Breast epithelium (tissue), 4 donors: ENCODE measurements at places on chromosomes 12 and 14.
A peak's percentile ranks its signal among the peaks of the same experiment; 100 is the strongest.

DNA sequence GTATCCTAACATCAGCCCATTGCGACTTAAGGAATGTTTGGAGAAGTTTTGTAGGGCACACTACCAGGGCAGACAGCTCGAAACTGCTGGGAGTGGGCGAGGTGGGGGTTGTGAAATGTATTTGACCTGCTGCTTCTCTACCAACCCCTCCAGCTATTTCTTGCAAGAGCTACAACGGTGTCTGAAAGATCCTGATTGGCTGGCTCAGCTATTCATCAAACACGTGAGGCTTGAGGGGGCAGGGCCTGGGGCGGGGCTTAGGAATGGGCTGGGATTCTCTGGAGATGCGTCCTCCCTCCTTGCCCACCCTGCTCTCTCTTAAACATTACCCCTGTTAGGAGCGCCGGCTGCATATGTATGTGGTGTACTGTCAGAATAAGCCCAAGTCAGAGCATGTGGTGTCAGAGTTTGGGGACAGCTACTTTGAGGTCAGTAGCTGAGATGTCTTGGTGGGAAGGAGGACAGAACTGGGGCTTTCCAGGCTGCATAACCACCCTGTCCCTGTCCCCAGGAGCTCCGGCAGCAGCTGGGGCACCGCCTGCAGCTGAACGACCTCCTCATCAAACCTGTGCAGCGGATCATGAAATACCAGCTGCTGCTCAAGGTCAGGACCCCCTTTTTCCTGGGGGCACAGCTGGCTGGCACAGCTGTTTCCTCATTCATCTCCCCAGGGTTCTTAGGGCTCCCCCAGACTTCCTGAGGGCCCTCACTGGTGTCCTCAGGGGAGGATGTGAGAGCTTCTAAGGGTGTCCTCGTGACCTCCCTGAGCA is 3.1 kb downstream of the ARHGEF25 start:
- H3K27me3 ChIP-seq, result no peaks in the 10 kb centered on the region
- no peaks in the 10 kb centered on the region for H3K4me1 ChIP-seq
- peak overlapping the region; percentile 5 for H3K27ac ChIP-seq
- no peaks in the 10 kb centered on the region for H3K36me3 ChIP-seq

DNA sequence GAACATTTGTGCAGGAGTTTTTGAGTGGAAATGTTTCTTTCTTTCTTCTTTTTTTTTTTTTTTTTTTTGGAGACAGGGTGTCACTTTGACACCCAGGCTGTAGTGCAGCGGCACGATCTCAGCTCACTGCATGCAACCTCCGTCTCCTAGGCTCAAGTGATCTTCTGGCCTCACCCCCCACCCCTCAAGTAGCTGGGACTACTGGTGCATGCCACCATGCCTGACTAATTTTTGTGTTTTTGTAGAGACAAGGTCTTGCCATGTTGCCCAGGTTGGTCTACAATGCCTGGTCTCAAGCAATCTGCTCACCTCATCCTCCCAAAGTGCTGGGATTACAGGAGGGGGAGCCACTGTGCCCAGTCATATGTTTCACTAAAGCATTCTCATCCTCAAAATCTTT is 69.2 kb upstream of the BCAT1 start:
- no peak overlapping the region for H3K27ac ChIP-seq
- H3K4me1 ChIP-seq, result no peaks in the 10 kb centered on the region
- no peaks in the 10 kb centered on the region for H3K27me3 ChIP-seq
- DNase-seq, result no peak
- no peaks in the 10 kb centered on the region for H3K36me3 ChIP-seq

GRCh38 chr12:52070185-52070925 is 577 bp downstream of the ATG101 start:
- H3K27ac ChIP-seq, result peak overlapping the region; percentile 94
- no peak for DNase-seq
- peaks cover 12% of the 10 kb centered on the region for H3K4me1 ChIP-seq
- H3K36me3 ChIP-seq, result no peaks in the 10 kb centered on the region
- H3K27me3 ChIP-seq, result no peaks in the 10 kb centered on the region

GRCh38 chr12:27469176-27469736 is 22.7 kb downstream of the SMCO2 start:
- H3K27me3 ChIP-seq, result no peaks in the 10 kb centered on the region
- H3K4me3 ChIP-seq, result no peak overlapping the region
- no peak overlapping the region for H3K27ac ChIP-seq

DNA sequence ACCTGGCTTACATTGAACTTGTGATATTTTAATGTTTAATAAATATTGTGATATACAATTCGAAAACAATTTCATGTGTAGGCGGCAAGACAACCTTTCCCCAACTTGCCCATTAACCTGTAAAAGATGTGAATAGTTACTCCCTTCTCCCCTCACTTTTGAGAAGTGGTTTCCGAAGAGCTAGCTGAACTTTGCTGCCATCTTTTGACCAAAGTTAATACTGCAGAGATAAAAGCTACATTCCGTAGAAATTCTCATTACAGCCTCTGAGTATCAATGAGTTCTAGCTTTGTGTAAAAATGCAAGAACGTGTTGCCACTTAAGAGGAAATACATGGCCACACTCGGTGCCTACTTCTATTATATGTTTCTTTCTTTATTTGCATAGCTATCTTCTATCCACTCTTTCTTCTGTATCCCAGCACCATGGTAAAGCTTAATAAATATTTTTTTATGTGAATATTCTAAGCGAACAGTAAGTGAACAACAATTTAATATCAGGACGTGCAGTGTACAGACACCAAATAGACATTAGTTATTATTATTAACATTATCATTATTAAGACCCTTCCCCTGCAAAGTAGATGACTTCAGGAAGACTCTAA is 105.1 kb upstream of the TMEM260 start:
- H3K36me3 ChIP-seq, result no peaks in the 10 kb centered on the region
- H3K4me3 ChIP-seq, result no peak overlapping the region
- no peak overlapping the region for H3K27ac ChIP-seq
- no peak for DNase-seq
- no peaks in the 10 kb centered on the region for H3K4me1 ChIP-seq

GRCh38 chr12:98578821-98579220 is 14.7 kb upstream of the SLC25A3 start:
- no peak overlapping the region for H3K4me3 ChIP-seq
- no peaks in the 10 kb centered on the region for H3K27me3 ChIP-seq
- no peak for DNase-seq
- no peak overlapping the region for H3K27ac ChIP-seq
- no peaks in the 10 kb centered on the region for H3K4me1 ChIP-seq

DNA sequence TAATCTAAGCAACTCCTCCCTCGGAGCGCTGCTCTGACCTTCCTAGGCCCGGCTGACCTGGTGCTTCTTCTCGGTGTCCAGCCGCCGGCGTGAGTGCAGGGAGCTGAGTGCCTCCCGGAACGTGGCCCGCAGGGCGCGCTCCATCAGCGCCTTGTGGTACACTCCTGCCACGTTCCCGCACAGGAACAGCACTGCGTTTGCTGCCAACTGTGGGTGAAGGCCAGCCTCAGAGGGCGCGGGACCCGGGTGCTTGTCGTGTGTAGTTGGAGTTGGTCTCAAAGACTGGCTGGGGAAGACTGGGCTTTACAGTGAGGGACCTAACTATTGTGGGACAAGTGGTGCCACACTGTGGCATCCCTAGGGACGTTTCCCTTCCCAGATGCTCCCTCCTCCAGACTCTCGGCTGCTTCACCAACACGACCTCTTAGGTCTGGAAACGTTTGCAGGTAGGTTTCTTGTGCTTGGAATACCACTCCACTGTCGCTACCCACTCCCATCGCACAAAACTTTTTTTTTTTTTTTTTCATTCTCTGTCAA is 3.1 kb downstream of the ADCY4 start:
- peaks cover 6% of the 10 kb centered on the region for H3K4me1 ChIP-seq
- H3K4me3 ChIP-seq, result peak overlapping the region; percentile 47
- no peak overlapping the region for H3K27ac ChIP-seq
- H3K36me3 ChIP-seq, result no peaks in the 10 kb centered on the region
- no peaks in the 10 kb centered on the region for H3K27me3 ChIP-seq

DNA sequence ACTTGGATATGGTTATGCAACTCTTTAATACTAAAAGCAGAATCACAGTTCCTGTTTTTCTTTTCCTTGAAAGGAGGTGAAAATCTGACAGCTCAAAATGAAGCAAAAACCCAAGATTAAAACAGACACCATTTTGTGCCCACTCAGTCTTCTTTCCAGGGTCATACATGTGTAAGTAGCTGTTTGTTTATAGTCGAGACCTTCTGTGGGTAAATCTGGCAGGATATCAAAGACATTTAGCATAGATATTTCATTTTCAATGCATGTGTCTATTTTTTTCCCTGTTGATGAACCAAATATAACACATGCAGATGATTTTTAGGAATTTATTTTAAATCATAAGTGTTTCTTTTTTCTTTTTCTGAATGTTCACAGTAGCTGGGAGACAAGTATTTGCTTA is 398.8 kb downstream of the FOXG1 start:
- no peaks in the 10 kb centered on the region for H3K27me3 ChIP-seq
- no peak overlapping the region for H3K4me3 ChIP-seq
- no peaks in the 10 kb centered on the region for H3K36me3 ChIP-seq
- DNase-seq, result no peak

GRCh38 chr12:42372154-42372791 is 46.3 kb downstream of the PPHLN1 start:
- H3K4me1 ChIP-seq, result no peaks in the 10 kb centered on the region
- H3K36me3 ChIP-seq, result no peaks in the 10 kb centered on the region

- H3K27ac ChIP-seq, result no peak overlapping the region
- H3K36me3 ChIP-seq, result no peaks in the 10 kb centered on the region
- H3K4me1 ChIP-seq, result no peaks in the 10 kb centered on the region
- DNase-seq, result no peak
- H3K4me3 ChIP-seq, result no peak overlapping the region
- H3K27me3 ChIP-seq, result no peaks in the 10 kb centered on the region
Observed at GRCh38 chr14:67852926-67853604, 33.5 kb downstream of the RAD51B start.

DNA sequence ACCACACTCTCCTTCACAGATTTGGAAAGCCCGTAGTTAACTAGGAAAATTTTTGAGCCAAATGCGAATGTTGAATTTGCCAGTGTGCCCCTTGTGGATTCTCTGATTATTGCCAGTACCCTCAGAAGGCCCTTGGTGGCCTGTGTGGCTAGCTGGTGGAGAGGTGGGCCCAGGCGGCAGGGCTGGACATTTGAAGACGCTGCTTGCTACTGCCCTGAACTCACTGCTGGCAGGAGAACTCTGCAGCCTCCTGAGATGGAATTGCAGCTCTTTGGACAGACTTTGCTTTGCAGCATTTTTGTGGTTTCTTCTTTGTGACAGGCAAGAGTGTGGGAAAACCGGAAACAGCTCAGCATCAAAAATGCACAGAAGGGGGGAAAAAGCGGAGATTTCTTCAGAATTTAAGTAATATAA is 97.6 kb downstream of the TGFB3 start:
- peaks cover 10% of the 10 kb centered on the region for H3K4me1 ChIP-seq
- H3K27ac ChIP-seq, result peak overlapping the region; percentile 46
- H3K36me3 ChIP-seq, result no peaks in the 10 kb centered on the region
- H3K4me3 ChIP-seq, result no peak overlapping the region
- no peak for DNase-seq

DNA sequence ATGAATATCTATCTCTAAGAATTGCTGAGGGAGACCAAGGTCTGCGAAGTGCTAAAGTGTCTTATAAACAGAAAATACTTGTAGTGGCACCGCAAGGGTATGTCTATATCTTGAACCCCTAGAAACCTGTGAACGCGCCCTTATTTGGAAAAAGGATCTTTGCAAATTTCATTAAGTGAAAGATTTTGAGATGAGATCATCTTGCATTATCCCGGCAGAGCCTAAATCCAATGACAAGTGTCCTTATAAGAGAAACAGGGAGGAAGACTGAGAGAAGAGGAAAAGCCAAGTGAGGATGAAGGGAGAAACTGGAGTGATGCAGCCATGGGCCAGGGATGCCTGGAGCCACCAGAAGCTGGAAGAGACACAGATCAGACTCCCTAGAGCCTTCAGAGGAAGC is 27.7 kb downstream of the RBM19 start:
- H3K36me3 ChIP-seq, result peaks cover 20% of the 10 kb centered on the region
- no peak overlapping the region for H3K27ac ChIP-seq
- no peaks in the 10 kb centered on the region for H3K4me1 ChIP-seq
- DNase-seq, result no peak
- no peaks in the 10 kb centered on the region for H3K27me3 ChIP-seq

DNA sequence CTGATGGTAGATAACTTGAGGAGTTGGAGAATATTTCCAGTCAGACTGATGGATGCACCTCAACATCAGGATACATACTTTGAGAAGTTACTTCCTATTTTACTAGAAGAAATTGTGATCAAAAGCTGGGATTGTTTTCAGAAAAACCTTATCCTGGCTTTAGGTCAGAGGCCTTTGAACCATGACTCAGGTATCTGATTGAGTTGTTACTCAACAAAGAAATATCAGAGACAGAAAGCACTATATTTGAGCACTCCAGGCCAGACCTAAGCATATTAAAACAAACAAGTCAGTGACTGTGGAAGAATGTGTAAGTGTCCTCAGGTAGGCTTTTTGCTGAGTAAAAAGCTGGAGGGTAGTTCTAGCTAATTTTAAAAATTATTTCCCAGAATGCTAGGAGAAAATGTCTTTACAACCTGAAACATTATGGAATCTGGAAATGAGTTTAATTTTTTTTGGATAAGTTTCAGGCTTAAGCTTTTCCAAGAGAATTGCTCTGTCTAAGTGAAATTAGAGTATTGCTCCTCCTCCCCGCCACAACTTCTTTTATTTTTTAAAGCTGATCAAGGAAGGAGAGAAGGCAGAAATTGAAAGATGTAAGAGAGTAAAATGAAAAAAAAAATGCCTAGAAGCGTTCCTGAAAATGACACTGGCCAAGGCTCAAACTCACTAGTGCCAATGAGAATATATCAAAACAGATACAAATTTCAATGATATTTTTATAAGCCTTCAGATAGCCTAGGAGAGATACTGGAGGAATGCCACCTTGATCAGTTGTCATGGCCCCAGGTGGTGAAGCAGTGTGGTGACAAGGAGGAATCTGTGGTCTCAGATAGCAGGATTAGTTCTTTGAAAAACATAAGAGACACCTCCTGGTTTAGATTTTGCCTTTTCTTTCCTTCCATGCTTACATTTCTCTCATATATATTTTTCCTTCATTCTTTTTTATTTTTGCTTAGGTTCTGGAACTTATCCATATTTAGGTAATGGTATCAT is 790.3 kb downstream of the TMTC2 start:
- no peak overlapping the region for H3K4me3 ChIP-seq
- no peak overlapping the region for H3K27ac ChIP-seq
- DNase-seq, result no peak
- H3K4me1 ChIP-seq, result no peaks in the 10 kb centered on the region

DNA sequence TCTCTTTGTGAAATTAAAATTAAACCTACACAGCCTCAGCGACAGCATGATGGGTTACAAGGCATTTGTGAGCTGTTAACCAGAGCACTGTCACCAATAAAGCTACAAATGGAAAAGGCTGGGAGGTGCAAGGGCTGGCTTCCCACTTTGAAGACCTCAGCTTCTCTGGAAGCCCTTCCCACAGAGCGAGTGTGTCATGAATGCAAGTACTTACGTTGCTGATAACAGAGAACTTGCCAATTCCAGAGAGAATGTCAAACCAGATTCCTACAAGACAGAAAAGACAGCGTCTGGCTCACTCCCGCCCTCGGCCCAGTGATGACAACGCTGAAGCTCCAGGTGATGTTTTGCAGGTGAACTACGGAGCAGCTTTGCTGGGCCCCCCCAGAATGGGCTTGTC is 145.8 kb downstream of the NTF3 start:
- H3K4me3 ChIP-seq, result no peak overlapping the region
- H3K27ac ChIP-seq, result peak overlapping the region; percentile 16
- H3K4me1 ChIP-seq, result no peaks in the 10 kb centered on the region
- no peaks in the 10 kb centered on the region for H3K36me3 ChIP-seq
- H3K27me3 ChIP-seq, result no peaks in the 10 kb centered on the region

- H3K27me3 ChIP-seq, result no peaks in the 10 kb centered on the region
- no peaks in the 10 kb centered on the region for H3K36me3 ChIP-seq
- DNase-seq, result no peak
- no peaks in the 10 kb centered on the region for H3K4me1 ChIP-seq
Observed at GRCh38 chr12:130307859-130308258, 29.8 kb upstream of the PIWIL1 start.
